ENCODE measurements at places on chromosomes 11 and 22.

DNA sequence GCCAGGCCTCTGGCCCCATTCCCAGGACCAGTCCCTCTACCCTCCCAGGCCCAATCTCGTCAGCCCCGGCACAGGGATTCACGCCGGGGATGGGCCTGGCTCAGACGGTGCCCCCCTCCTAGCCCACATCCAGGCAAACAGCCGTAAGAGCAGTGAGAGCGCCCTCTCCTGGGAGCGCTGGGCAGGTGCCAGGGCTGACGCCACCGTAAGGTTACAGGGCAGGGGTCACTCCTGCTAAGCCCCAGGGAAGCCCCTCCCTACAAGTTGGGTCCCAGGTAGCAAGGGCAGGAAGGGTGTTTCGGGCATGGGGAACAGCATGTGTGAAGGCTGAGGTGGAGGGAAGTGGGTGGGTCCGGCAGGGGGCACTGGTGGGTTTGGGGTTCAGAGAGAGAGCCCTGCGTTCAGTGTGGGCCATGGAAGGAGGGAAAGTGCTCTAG is 19.2 kb upstream of the PPARA start:
- no peak overlapping the region for H3K4me3 ChIP-seq
- H3K27ac ChIP-seq: no peak overlapping the region
- H3K27me3 ChIP-seq: no peaks in the 10 kb centered on the region

GRCh38 chr11:107864591-107864990 is 6.0 kb upstream of the SLC35F2 start:
- H3K36me3 ChIP-seq: no peaks in the 10 kb centered on the region
- no peaks in the 10 kb centered on the region for H3K27me3 ChIP-seq
- no peak overlapping the region for H3K27ac ChIP-seq

- peaks cover 95% of the 10 kb centered on the region for H3K27me3 ChIP-seq
- no peak overlapping the region for H3K4me3 ChIP-seq
- no peaks in the 10 kb centered on the region for H3K4me1 ChIP-seq
- no peak overlapping the region for H3K27ac ChIP-seq
- DNase-seq: no peak
Measured at GRCh38 chr22:19764636-19765476, 4.3 kb downstream of the TBX1 start.

DNA sequence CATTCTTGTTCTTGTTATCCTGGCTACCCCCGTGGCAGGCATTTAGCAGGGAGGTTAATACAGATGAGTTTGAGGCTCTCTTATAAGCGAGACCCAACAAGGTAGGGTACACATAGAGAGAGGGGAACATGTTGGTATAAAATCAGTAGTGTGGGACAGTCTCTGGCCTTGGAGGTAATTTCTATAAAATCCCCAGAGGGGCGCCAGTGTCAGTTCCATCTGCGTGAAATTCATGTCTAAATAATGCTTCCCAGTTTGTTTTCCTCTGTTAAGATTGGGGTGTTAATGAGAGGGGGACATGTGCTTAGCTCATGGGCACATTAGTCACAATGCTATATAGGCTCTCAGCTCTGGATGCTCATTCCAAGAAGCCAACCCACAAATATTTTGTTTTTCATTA is 150.7 kb downstream of the MYO18B start:
- no peaks in the 10 kb centered on the region for H3K27me3 ChIP-seq
- no peaks in the 10 kb centered on the region for H3K4me1 ChIP-seq
- DNase-seq: no peak
- no peak overlapping the region for H3K4me3 ChIP-seq
- H3K27ac ChIP-seq: no peak overlapping the region
- no peaks in the 10 kb centered on the region for H3K36me3 ChIP-seq

DNA sequence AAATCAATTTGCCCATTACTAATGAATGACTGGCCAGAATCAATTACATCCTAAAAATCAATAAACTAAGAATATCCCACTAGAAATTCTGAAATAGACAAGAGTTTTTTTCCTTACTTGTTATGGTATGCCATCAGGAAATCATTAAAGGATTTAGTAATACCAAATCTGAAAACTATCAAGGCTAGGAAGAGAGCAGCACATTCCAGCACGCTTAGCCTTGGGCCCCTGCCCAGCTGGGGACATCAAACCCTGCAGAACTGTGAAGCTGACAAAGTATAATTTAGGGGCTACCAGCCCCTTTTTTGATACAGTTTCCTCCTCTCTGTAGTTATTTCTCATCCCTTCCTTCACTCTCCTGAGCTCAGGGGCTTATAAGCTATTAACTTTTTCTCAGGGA is 247.8 kb upstream of the ZC3H12C start:
- DNase-seq: no peak
- H3K27ac ChIP-seq: no peak overlapping the region
- no peaks in the 10 kb centered on the region for H3K27me3 ChIP-seq
- H3K4me3 ChIP-seq: no peak overlapping the region
- peaks cover 4% of the 10 kb centered on the region for H3K4me1 ChIP-seq

DNA sequence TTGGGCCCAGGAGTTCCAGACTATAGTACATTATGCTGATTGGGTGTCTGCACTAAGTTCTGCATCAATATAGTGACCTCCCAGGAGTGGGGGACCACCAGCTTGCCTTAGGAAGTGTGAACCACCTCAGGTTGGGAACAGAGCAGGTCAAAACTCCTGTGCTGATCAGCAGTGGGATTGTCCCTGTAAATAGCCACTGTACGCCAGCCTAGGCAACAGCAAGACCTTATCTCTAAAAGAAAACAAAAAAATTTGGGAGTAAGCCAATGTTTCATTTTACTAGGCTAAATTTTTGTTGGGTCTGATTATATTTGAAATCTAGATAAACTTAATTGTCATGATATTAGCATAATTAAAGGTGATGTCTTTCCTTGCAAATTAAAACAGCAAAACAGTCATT is 3.4 kb downstream of the DEPDC5 start:
- H3K4me3 ChIP-seq: no peak overlapping the region
- DNase-seq: no peak
- H3K36me3 ChIP-seq: peaks cover 25% of the 10 kb centered on the region
- no peaks in the 10 kb centered on the region for H3K27me3 ChIP-seq

DNA sequence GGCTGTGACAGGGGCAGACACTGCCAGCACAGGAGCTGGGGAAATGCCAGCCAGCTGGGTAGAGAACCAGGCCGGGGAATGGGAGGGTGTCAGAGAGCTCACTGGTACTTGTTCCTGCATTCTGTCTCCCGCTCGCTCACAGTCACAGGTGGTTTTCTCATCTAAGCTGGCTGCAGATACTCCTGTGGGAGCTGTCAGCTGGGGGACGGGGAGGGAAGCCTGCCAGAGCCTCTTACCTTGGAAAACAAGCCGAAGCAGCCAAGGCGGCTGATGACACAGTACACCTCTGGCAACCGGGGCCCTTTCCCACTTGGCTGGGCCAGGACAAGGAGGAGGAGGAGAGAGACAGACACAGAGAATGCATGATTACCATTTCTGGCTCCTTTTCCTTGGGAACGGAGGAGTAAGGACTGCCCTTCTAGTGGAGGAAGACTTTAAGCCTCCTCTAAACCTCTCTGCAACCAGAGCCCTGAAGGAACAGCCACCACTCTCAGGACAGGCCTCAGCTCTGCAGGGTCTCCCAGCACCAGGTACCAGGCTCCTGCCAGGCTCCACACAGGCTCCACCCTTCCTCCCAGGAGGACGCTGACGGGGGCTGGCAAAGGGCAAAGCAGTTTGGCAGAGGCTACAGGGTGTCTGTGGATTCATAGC is 25.1 kb downstream of the RPL27A start:
- no peak overlapping the region for H3K4me3 ChIP-seq
- no peaks in the 10 kb centered on the region for H3K27me3 ChIP-seq
- DNase-seq: peak; percentile 40

- H3K27me3 ChIP-seq: peaks cover 35% of the 10 kb centered on the region
- no peak overlapping the region for H3K4me3 ChIP-seq
- H3K36me3 ChIP-seq: no peaks in the 10 kb centered on the region
- H3K27ac ChIP-seq: no peak overlapping the region
- no peak for DNase-seq
Measured at GRCh38 chr11:120125509-120125908, 12.4 kb downstream of the TRIM29 start.

DNA sequence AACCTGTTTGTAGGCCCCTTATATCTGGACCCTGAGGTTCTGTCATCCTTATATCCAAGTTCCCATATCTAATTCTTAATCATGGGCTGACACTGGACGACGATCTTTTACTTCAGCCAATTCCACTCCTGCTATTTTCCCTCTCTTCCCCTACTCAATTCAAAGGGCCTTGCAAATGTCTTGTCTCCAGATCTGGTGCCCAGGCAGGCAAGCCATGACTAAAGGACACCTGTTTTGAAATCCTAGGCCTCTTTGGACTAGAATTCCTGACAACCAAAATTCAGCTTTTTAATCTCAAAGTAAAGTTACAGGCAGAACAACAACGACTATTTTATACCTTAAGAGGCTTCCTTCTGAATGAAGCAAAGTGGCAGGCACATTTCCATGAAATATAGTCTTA is 963.4 kb downstream of the DLG2 start:
- no peaks in the 10 kb centered on the region for H3K36me3 ChIP-seq
- no peak overlapping the region for H3K4me3 ChIP-seq
- no peaks in the 10 kb centered on the region for H3K4me1 ChIP-seq
- no peak overlapping the region for H3K27ac ChIP-seq
- no peaks in the 10 kb centered on the region for H3K27me3 ChIP-seq

DNA sequence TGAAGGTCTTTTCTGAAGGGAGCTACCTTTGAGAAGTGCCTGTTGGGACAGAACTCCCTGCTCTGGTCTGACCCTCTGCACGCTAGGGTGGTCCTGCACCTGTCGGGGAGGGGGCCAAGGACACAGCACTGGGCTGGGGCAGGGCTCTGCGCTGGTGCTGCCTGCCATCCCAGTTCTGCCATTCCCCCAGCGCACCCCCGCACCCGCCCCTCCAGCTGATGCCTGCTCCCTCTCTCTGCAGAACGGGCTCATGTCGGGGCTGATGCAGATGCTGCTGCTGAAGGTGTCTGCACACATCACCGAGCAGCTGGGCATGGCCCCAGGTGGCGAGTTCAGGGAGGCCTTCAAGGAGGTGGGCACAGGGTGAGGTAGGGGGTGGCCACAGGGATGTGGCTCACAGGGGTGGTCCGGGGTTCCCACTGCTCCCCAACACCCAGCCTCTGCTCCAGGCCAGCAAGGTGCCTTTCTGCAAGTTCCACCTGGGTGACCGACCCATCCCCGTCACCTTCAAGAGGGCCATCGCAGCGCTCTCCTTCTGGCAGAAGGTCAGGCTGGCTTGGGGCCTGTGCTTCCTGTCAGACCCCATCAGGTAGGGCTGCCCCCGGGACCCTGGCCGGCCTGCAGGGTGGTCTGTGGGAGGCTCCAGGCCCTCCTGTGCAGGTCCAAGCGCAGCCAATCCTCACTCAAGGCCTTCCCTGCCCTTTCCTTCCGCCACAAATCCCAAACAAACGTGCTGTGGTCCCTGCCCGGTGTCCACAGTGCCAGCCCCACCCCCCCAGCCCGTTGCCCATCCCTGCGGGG is 3.6 kb upstream of the SELENOO start:
- H3K4me1 ChIP-seq: peaks cover 6% of the 10 kb centered on the region
- peaks cover 13% of the 10 kb centered on the region for H3K36me3 ChIP-seq
- H3K27ac ChIP-seq: no peak overlapping the region

DNA sequence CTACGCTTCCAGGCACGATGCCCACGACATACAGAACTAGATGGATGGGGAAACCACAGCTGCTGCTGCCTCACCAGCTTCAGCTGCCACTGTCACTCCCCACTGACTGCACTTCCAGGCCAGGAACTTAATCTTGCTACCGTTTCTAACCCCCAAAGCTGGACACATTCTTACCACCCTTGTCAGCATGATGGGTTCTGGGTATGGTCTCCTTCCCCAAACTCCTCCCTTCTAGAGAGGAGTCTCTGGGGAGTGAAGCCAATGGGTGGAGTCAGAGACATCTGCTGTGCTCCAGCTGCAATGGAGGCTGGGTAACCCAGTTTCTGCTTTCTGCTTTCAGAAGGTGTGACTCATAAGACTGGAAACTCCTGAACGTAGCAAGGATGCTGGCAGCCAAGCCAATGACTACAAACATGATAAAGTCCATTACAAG is 87.0 kb upstream of the THY1 start:
- H3K27me3 ChIP-seq: no peaks in the 10 kb centered on the region
- H3K4me1 ChIP-seq: no peaks in the 10 kb centered on the region
- H3K27ac ChIP-seq: no peak overlapping the region
- no peak for DNase-seq
- no peaks in the 10 kb centered on the region for H3K36me3 ChIP-seq

GRCh38 chr11:68440224-68440623 is 20.3 kb upstream of the PPP6R3 start:
- peaks cover 10% of the 10 kb centered on the region for H3K36me3 ChIP-seq
- no peaks in the 10 kb centered on the region for H3K4me1 ChIP-seq
- no peak for DNase-seq
- peak overlapping the region; percentile 16 for H3K27ac ChIP-seq
- H3K27me3 ChIP-seq: no peaks in the 10 kb centered on the region
- H3K4me3 ChIP-seq: no peak overlapping the region

- DNase-seq: no peak
- no peak overlapping the region for H3K4me3 ChIP-seq
- no peaks in the 10 kb centered on the region for H3K36me3 ChIP-seq
- no peak overlapping the region for H3K27ac ChIP-seq
- no peaks in the 10 kb centered on the region for H3K4me1 ChIP-seq
Measured at GRCh38 chr11:118051136-118051610, 25.7 kb upstream of the TMPRSS4 start.
